ENCODE measurements at places on chromosomes 16 and 17. TPM values are rescaled to one million over a fixed set of nuclear protein-coding genes. Genes with fewer than 3 reads are reported as not detected.

TNK1 gene
- total RNA-seq, result 8.2 TPM

- DNase-seq, result no peak
These were observed 6.0 kb upstream of the DPEP1 start for GRCh38 chr16:89607453-89607852.

- no peak for DNase-seq
These were observed 24.1 kb upstream of the KRT24 start for GRCh38 chr17:40727447-40728231.

VPS4A gene
- 30.3 TPM for total RNA-seq

DNA sequence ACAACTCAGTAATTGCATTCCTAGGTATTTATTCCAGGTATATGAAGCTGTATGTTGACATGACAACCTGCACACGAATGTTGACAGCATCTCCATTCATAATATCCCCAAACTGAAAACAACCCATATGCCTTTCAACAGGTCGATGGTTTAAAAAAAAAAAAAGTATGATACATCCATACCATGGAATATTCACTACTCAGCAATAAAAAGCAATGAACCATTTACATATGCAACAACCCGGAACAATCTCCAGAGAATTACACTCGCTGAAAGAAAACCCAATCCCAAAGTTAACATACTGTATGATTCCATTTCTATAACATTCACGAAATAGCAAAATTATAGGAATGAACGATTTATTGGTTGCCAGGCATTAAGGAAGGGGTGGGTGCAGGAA is 53.3 kb upstream of the DNAH9 start:
- no peak for DNase-seq

- DNase-seq, result no peak
These were observed 21.9 kb downstream of the CA4 start for GRCh38 chr17:60171753-60172079.

ZNF597 gene
- total RNA-seq, result 3.9 TPM

- DNase-seq, result no peak
These were observed 4.3 kb downstream of the DRC7 start for GRCh38 chr16:57698812-57699405.

DNA sequence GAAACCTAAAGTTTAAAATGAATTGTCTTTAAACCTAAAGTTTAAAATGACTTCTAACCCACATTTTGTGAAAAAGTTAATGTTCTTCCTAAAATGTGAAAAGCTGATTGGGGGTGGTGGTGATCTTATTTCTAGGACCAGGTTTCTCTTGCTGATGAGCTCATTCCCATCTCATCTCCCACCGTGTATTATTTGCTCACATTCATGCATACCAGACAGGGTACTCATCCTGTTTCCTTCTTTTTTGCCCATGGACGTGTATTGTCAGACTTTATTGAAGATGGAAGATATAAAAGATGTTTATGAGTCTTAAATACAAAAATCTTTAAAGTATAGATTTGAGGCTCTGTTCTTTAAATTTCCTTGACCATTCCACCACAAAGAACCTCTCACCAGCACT is 70.1 kb upstream of the MPHOSPH6 start:
- DNase-seq, result no peak

DNA sequence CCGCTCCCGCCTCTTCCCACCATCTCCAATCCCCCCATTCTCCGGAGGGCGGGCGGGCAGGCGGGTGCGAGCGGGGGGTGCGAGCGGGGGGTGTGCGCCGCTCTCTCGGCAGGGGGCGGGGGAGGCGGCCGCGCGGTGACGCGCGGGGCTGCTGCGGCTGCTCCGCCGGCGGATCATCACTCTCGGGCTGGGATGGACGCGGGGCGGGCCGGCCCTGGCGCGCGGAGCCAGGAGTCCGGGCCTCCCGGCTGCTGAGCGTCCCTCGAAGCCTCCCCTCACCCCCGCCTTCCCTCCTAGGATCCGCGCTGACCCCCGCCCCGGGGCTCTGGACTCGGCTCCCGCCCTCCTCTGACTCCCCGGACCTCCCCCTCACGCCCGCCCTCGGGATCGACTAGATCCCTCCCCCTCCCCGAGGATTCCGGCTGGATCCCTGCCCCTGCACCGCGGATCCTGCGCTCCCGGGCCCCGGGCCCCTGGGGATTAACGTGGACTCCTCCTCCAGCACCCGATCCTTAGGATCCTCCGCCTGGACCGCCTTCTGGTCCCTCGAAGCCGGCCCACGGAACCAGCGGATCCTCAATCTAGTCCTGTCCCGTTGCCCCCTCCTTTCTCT is 946 bp upstream of the TMEM256 start:
- DNase-seq, result no peak

ATP2C2 gene
- total RNA-seq, result 52.5 TPM

DNA sequence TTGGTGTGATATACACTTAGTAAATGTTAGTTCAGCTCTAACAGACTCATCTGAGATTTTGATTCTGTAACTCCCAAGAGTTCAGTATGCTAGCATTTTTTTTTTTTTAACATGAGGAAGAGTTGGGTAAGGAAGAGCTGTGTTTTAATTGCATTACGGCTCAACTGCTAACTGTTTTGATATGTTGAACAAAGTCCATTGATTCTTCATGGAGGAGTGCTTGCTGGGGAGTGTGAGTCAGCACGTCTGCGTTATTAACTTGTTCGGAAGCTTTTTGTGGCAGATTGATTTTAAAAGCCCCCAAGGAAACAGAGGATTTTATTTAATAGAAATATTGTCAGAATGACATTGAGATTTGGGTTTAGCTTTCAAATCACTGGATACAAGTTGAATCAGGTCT is 45.8 kb downstream of the PITPNC1 start:
- DNase-seq, result no peak

CAPN15 gene
- total RNA-seq, result 48.2 TPM

ADAM11 gene
- total RNA-seq, result 8.5 TPM

GRCh38 chr17:181245-182049 is at the start of gene DOC2B:
Gene DOC2B, minus strand, starts transcription at chr17:181650. Its CDS starts 171 bp downstream, at chr17:181479.
- peak; percentile 67 for DNase-seq

- DNase-seq, result no peak
These were observed at the start of gene NOD2 for GRCh38 chr16:50692999-50693781. Gene NOD2, plus strand, starts transcription at chr16:50693606. Its CDS starts 5,890 bp downstream, at chr16:50699496.

ARL6IP1 gene
- 124 TPM for total RNA-seq

AXIN2 gene
- 87.8 TPM for total RNA-seq

GRAPL gene
- 2.7 TPM for total RNA-seq

GRCh38 chr17:20922128-20922670 is 120.6 kb downstream of the USP22 start:
- DNase-seq, result no peak

DNA sequence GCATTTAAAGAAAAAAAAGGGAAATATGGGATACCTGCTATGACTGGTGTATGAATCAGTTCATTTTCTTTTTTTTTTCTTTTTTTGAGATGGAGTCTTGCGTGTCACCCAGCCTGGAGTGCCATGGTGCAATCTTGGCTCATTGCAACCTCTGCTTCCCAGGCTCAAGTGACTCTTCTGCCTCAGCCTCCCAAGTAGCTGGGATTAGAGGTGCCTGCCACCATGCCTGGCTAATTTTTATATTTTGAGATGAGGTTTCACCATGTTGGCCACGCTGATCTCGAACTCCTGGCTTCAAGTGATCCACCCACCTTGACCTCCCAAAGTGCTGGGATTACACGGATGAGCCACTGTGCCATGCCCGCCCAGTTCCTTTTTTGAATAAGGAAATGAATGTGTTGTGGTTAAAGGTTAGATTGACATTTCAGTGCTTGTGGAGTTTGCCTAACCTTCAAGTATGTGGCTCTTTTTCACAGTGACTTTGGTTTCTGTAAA is 7.7 kb downstream of the HAPSTR1 start:
- no peak for DNase-seq
